Caki2 (cell line): ENCODE measurements at places on chromosomes 6 and 20. TPM values are rescaled to one million over a fixed set of nuclear protein-coding genes. Genes with fewer than 3 reads are reported as not detected.
A peak's percentile ranks its signal among the peaks of the same experiment; 100 is the strongest.

Gene ID4
- 69.8 and 73.3 TPM in 2 replicates for total RNA-seq

- DNase-seq, result no peak
Observed at GRCh38 chr6:148240861-148241477, 101.7 kb upstream of the SASH1 start.

DNA sequence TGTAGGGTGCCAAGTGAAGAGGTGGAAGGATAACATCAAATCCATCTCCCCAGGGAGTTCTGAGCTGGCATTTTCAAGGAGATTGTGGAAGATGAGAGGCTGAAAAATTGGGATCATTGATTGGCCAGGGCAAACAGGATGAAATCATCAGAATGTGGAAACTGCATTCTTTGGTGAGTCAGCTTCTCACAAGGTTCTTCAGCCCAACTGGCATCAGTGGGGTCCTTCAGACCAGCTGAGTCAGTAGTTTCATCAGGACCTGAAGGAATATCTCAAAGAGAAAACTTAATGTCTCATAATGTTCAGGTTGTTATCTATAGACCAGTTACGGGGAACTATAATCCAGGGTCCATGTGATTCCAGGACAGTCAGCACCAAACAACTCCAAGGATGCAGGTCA, 195.8 kb downstream of the HAO1 start:
- peak; percentile 12 for DNase-seq

GRCh38 chr6:158868890-158869825, 50.0 kb upstream of the EZR start:
- DNase-seq, result peak; percentile 82

DNA sequence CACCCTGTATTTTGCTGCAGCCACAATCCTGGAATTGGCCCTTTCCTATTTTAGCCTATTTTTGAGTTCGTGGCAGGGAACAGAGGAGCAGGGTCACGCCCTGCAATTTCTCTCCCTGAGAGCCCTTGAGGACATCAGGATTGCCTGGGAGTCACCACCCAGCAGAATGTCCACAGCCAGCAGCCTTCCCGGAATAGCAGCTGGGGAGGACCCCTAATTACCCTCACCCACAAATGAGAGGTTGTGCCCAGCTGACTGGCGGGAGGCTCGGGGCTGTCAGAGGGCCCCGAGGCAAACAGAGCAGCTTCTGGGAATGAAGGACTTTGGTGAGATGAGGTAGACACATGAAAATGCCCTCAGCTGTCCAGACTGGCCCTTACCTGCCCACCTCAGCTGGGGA, 165.1 kb downstream of the PREX1 start:
- no peak for DNase-seq

- no peak for DNase-seq
Observed at GRCh38 chr20:34343458-34344211, 19.4 kb upstream of the ITCH start.

- DNase-seq, result no peak
Observed at GRCh38 chr20:58967652-58968429, 13.2 kb upstream of the NELFCD start.

GRCh38 chr6:5401845-5402738, 140.8 kb downstream of the FARS2 start:
- DNase-seq, result no peak

DNA sequence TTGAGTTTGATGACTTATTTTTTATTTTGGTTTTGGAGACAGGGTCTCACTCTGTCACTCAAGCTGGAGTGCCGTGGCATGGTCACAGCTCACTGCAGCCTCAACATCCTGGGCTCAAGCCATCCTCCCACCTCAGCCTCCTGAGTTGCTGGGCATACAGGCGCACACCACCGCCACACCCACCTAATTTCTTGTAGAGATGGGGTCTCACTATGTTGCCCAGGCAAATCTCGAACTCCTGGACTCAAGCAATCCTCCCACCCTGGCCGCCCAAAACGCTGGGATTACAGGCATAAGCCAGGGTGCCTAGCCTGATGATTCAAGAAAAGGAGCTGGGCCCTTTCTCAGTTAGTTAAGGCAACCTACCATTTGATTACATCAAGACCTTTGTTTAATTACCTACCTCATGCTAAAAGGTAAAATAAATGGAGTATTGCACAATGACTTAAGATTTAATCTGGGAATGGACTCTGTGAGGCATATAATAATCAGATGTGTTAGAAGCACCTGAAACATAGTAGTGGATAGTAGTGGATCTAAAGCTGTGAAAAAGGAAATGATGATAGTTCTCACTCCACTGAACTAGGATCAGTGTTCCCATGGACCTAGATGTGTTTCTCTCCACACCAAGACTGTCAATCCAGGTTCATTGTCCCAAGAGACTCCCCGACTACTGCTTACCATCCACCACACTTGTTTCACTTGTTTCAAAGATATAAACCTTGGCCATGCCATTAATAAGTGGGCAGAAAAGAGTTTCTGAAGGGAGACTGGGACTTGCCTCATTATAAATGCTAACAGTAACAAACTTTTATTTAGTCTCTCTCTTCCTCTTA, 2.1 kb downstream of the TNFRSF21 start:
- peak; percentile 4 for DNase-seq

GRCh38 chr6:68777956-68778355, 142.9 kb downstream of the ADGRB3 start:
- no peak for DNase-seq

DNA sequence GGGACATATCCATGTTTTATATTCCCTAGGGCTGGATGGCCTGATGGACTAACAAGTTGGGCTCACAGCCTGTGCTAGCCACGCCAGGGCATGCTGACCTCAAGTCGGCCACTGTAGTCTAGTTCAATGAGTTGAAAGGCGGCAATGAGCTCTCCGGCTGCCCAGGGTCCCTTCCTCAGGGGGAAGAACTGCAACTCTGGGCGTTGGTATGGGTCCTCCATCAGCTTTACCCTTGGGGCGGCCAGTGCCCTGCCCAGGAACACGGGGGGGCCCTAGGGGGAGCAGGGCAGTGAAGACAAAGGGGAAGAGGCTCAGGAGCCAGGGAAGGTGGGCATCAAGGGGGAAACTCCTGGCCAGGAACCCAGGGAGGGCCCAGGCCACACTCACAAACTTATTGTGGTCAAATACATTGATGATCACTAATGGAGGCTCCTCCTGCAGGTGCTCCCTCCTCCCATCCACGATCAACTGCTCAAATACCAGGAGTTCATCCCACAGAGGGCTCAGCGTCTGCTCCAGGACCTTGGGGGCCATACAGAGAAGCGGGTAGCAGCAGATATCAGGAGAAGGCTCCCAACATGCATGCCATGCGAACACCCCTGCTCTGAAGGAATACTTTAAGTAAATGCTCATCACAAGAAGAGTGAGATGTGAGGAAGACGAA, 32.8 kb upstream of the SPAG4 start:
- no peak for DNase-seq

DNA sequence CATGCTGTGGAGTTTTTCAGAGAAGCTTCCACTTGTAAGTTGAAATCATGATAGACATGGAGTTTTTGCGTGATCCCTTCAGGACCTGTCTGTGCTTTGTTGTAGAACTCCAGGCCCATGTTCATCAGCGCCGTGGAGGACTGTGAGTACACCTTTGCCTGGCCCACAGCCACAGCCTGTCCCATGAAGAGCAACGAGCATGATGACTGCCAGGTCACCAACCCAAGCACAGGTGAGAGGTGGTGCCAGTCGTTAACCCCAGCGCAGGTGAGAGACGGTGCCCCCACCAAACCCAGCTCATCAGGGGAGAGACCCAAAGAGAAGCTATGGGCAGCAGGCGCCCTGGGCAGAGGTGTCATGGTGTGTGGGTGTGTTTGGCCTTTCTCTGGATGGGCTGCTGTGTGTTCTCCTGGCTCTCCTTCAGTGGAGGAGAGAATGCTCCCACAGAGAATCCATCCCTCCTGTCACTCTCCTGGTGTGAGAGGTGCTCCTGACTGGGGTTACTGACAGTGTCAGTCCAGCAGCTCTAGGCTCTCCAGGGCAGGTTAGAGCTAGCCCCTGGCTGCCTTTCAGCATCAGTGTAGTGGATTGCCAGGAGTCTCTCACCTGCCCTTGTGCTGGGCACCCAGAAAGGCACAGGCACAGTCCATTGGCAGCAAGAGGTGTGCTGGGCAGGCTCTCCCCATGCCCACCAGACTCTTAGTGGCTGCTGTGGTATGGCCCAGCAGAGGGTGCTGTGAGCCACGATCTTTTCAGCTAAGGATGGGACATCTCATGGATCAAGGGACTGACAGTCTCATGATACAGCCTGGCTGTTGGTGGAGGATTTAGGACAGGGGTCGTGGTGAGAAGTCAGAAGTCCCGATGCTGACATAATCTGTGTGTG, 49.6 kb upstream of the SLC22A1 start:
- DNase-seq, result no peak

- no peak for DNase-seq
Observed at GRCh38 chr20:21796059-21796458, 90.6 kb downstream of the PAX1 start.
